ENCODE measurements at places on chromosomes 2 and 18. TPM values are rescaled to one million over a fixed set of nuclear protein-coding genes. Genes with fewer than 3 reads are reported as not detected.

- no peak for DNase-seq
These were observed 22.5 kb downstream of the HJURP start for GRCh38 chr2:233831861-233832260.

- DNase-seq: no peak
These were observed 11.6 kb upstream of the SPTBN1 start for GRCh38 chr2:54444503-54444902.

Gene TMEM185B
- total RNA-seq: 15.2 TPM

GRCh38 chr2:212913640-212914306 is 237.6 kb downstream of the IKZF2 start:
- DNase-seq: no peak

Gene SRD5A2
- total RNA-seq: 0.03 TPM

GRCh38 chr18:10229458-10229857 is 225.0 kb upstream of the APCDD1 start:
- DNase-seq: no peak

- peak; percentile 36 for DNase-seq
These were observed 81.7 kb upstream of the CCDC85A start for GRCh38 chr2:56102098-56102497.

GRCh38 chr2:210072922-210073509 is 70.6 kb downstream of the RPE start:
- DNase-seq: peak; percentile 65

Gene CD8B2
- total RNA-seq: not detected

DNA sequence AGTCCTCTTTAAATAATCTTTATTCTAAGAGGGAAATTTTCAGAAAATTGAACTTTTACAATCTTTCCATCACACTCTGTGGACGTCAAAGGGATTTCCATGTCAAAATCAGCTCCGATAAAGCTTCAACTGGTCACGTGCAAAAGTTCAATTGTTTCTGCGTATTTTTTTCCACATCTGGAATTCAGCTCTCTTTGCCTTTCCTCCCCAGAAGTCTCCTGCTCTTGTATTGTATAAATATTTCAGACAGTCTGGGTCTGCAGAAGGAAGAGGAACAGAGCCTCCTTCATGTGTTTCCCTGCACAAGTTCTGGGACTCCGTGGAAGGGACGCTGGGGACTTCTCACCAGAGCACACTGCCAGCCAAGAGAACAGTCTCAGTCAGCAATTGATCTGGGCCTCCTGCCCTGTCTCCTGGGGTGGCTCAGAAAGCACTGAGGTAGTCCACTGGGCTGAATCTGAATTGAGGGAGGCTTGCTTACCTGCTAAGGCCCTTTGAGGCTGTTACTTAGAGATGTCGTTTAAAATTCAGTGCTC is 251.5 kb downstream of the TFCP2L1 start:
- no peak for DNase-seq

- peak; percentile 62 for DNase-seq
These were observed 476.4 kb upstream of the SPHKAP start for GRCh38 chr2:228657807-228658402.

DNA sequence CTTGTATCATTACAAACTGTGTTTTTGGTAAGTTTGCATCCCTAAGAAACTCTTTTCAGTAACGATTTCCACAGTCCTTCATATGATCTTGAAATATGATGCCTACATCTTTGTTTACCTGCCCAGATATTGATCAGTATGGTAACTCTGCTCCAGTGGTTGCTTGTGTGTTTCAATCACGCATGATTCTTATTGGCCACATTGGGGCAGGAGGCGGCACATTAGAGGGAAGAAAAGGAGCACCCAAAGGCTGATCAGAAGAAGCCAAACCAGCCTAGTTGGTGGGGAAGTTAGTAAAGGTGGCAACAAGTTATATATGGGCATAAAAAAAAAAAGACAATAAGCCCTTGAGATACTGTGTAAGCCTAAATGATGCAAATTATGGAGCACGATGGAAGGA is 158.9 kb downstream of the RHBDD1 start:
- no peak for DNase-seq

Data from GM23338 (cell line).